ENCODE measurements at places on chromosomes 1 and 21.

DNA sequence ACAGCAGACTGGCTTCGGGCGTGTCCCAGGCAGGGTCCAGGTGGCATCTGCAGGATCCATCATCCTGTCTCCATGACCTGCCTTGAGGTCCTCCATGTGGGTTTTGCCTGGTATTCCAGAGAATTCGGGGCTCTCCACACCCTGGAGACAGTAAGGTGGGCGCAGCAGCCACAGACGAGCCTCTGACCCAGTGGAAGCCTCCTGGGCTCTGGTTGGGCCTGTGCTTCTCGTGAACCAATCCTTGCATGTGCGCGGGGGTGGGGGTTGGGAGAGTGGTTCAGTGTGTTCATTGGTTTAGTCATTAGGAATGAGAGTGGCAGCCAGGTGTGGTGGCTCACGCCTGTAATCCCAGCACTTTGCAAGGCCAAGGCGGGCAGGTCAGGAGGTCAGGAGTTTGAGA lies 32.1 kb upstream of the TNFRSF1B start:
- DNase-seq: no peak

DNA sequence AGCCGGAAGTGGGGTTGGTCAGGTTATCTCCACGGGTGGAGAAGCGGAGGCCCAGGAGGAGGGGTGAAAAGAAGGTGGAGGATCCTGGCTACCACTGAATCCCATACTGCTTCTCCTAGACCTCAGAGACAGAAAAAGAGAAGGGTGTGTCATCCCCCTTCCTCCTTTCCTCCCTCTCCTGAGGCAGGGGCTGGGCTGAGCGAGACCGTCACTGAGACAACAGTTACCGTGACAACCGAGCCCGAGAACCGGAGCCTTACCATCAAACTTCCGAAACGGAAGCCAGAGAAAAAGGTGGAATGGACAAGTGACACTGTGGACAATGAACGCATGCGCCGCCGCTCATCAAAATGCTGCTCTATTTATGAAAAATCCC lies 42.1 kb upstream of the NBPF3 start:
- DNase-seq: peak; percentile 56

GRCh38 chr1:147292012-147292411 lies 49.5 kb downstream of the CHD1L start:
- DNase-seq: no peak

DNA sequence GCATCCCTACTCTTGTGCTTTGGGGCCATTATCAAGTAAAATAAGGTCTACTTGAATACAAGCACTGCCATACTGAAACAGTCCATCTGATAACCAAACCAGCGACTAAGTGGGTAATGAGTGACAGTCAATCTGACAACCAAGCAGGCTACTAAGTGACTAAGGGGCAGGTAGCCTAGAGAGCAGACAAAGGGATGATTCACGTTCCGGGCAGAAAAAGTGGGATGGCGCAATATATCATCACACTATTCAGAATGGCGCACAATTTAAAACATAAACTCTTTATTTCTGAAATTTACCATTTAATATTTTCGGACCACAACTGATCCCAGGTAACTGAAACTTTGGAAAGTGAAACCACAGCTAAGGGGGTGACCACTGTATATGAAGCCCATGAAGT lies 17.7 kb downstream of the NGF start:
- no peak for DNase-seq

DNA sequence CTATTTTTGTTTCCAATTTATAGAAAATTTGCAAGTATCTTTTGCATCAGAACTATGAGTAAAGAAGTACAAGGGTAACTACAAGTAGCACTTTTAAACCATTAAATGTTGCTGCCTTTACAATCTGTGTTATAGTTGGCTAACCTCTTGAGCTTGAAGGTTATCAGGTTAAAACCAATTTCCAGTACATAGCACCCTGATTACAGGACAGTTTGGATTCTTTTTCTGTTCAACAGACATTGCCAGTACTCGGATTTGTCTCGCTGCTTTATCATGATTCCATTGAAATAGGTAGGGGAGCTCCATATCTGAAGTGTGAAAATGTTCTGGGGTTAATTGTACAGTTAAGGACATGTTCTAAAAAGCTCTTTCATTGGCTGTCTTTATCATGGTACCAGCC lies 40.0 kb downstream of the MIA3 start:
- DNase-seq: no peak

DNA sequence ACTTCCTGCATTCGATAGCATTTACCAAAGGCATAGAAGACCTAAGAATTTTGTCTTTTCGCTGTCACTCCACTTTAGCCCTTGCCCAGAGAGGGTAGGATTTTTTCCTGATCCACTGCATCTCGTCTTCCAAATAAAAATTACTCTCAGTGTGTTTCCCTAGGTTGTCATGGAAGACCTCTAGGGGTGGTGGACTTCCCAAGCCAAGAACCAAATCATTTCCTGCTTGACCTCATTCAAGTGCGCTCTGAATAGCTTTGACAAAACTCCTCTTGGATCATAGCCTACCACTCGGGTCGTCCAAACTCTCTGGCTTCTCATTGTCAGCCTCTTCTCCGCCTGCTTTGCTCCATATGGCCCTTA lies 431 bp upstream of the C1orf52 start:
- no peak for DNase-seq

GRCh38 chr1:167815650-167816049 lies 93.9 kb downstream of the MPZL1 start:
- no peak for DNase-seq

GRCh38 chr1:92538048-92538412 lies 51.3 kb upstream of the GFI1 start:
- no peak for DNase-seq

- no peak for DNase-seq
Measured at GRCh38 chr1:61093525-61094137, 11.3 kb downstream of the NFIA start.

DNA sequence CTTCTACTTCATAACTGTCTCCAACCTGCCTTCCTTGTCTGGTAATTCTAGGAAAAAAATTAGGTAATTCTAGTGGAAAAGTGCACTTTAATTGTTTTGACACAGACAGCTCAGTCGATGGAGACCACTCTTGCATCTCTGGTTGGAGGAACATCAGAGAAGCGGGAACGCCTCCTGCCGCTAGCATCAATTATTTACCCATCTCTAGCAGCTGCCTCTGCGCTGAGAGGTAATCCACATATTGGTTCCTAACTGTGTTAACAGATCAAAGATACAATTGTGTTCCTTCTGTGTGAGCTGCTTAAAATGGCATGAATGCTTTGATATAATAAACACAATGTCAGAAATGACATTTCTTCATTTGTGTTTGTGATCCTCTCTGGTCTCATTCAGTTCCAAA lies 33.3 kb downstream of the C2CD2 start:
- DNase-seq: no peak

DNA sequence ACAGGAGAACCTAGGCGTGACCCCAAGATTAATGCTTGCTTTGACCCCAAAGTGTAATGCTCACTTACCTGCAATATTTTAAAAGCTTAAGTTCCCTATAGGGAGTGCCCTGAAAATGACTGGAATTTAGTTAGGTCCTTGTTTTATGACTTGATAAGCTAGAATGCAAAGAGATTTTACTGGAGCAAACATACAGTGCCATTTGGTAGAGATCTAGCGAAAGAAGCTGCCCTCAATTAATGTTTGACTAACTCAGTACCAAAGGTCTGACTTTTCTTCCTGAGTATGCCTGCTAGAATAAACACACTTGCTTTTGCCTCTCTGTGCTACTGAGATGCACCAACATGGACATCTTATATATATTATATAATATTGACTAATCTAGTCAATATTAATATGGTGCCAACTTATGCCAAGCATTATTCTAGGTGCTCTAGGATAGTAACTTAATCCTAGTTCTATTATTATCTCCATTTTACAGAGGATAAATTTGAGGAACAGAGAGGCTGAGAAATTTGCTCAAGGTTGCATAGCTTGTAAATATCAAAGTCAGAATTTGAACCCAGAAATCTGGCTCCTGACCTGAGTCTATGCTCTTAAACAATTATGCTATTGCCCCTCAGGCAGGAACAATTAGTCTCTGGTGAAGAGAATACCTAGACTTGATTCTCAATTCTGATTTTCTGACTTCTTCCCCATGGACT lies 18.2 kb downstream of the S100A10 start:
- no peak for DNase-seq

GRCh38 chr1:118918940-118919259 lies 69.2 kb downstream of the TBX15 start:
- no peak for DNase-seq

GRCh38 chr1:156927215-156928042 lies 7.0 kb downstream of the LRRC71 start:
- DNase-seq: peak; percentile 90

DNA sequence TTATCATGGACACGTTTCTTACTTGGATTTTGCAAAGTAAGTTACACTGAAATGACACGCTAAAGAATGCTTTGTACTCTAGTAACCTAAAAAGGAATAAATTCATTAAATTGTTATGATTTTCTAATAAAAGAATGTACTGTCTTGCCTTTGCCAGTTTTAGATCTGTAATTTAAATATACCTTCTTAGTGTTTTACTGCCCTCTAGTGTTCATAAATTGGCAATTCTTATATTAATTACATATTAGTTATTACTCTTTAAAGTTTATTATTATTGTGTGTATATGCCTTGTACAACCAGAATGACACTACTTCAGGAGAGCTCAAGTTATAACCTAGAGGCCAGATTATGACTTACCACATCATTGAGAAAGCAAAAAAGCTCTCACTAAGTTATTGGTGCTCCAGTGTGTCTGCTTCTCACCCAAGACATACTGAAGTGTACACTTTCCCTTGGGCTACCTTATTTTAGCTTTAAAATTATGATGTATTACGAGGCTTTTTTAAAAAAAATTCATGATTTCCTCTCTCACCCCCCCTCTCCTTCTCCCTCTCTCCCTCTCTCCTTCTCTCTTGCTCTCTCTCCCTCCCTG lies 169.9 kb downstream of the HS2ST1 start:
- no peak for DNase-seq

DNA sequence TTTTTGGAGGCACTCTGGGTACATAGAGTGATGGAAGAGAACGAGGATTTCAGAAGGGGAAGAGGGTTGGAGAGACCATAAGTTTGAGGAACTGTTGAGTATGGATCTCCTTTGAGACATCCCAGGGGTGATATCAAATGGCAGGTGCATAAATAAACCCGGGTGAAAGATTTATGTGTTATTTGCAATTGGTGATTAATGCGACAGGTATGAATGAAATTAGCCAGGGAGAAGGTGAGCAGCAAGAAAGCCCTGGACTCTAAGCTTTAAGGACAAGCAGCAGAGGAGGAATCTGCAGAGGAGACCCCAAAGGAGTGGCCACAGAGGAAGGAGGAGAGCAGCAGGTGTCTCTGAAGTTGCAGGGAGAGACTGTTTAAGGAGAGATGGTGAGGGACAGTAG lies 8.8 kb upstream of the REN start:
- no peak for DNase-seq

DNA sequence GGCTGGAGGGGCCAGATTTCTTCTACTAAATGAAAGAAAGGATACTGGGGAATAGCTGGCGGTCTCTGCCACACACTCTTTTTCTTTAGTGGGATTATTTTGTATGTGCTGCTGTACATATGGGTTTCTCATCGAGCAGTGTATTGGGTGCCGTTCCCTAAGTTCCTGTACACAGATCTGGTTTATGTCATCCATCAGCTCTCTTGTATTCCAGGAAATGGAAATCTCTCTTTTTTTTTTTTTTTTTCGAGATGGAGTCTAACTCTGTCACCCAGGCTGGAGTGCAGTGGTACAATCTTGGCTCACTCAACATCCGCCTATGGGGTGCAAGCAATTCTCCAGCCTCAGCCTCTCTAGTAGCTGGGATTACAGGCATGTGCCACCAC lies 27.0 kb upstream of the NID1 start:
- DNase-seq: no peak

GRCh38 chr1:100391675-100392074 lies 39.4 kb downstream of the CDC14A start:
- DNase-seq: no peak

DNA sequence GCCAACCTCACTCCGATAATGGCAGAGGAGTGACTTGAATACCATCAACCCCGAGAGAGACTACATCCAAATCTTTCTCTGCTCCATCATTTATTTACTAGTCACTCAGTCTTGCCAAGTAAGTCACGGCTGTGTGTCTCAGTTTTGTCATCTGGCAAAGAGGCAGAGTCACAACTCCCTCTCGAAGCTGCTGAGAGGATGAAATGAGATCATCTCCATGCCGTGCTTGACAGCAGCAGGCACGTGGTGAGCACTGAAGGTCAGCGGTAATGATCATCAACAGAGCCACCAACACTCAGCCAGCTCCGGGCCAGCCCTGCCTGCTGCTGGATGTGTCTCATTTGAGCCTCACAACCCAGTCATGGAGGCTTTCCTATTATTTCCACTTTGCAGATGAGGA lies 19.9 kb downstream of the ALDH4A1 start:
- DNase-seq: no peak

DNA sequence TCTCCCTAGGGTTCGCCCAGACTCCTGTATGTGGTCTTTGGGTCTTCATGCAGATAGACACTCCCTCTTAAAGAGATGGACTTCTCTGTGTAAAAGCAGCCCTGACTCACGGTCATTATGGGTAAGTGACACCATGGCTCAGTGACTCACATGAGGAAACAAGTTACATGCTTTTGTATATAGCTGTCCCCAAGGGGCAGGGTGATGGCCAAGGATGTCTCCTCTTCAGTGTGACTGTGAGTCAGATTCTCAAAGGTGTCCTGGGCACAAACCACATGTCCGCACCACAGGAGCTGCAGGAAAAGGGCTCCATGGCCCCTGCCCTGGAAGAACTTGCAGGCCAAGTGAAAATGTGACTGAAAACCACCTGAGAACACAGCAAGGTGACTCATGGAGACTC lies 380.4 kb downstream of the NPHP4 start:
- DNase-seq: no peak

- DNase-seq: no peak
Measured at GRCh38 chr1:231856894-231857293, 230.3 kb downstream of the DISC1 start.

- DNase-seq: no peak
Measured at GRCh38 chr21:36218691-36219090, 62.1 kb downstream of the DOP1B start.

DNA sequence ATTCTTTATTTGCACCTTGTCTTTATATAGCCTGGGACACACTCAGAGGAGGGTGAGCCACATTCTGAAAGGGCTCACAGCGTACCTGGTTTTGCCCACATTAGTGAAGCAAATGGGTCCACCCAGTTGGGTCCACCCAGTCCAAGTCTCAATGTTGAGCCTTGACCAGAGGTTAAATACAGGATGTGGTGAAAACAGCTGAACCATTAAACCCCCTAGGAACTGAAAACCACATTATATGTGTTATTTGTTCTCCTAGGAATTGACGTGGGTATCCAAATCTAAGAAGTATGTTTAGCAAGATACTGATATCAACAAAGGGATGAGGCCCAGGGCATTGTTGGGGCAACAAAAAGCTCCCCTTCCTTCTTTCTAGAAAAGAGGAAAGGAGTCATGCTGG lies 83.8 kb downstream of the SETD4 start:
- DNase-seq: no peak

GRCh38 chr1:177333936-177334595 lies 163.3 kb downstream of the BRINP2 start:
- no peak for DNase-seq

DNA sequence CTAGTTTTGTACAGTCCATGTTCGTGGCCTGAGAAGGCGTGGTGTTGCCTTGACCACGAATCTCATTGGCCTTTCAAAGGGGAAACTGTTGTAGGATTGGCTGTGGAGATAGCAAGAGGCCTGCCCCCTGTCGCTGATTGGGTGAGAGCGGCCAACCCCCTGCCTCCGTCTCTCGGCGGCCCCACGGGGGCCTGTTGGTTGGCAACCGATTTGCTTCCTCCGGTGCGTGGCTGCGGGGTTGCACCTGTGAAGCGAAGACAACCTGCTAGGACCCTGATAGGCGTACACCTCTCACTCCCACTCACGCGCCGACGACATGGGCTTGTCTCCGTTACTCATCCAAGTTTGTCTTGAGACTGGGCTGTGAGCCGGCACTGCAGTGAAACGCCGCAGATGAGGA lies at the start of gene UBE2U:
UBE2U (plus strand) TSS at position 204 of the 400 bp plus-strand sequence. CDS start 428 bp downstream, outside the sequence.
- no peak for DNase-seq
